ENCODE measurements at places on chromosomes 1 and 21.

- DNase-seq, result no peak
Measured at GRCh38 chr1:26022404-26022779, 817 bp downstream of the EXTL1 start.

DNA sequence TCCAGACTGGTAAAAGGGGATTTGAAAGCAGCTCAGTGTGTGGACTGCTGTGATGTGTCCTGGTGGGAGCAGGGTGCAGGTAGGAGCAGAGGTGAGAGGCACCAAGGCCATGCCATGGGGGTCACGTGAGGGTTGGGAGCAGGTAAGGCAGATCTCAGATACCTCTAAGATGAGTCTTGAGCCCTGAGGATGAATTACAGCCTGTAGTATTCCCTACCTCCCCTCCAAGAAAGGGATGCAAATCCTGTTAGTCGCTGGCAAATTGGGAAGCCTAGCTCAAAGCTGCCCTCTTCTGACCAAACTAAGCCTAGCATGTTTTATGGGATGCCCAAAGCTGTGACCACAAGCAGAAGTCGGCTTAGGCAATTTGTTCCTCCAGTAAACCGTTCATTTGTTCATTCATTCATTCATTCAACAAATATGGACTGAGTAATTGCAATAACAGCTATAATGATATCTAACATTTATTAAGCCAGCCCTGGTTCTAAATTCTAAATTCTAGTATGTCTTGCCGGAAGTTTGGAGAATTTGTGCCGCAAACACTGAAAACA is 3.9 kb upstream of the NUAK2 start:
- DNase-seq, result peak; percentile 70

DNA sequence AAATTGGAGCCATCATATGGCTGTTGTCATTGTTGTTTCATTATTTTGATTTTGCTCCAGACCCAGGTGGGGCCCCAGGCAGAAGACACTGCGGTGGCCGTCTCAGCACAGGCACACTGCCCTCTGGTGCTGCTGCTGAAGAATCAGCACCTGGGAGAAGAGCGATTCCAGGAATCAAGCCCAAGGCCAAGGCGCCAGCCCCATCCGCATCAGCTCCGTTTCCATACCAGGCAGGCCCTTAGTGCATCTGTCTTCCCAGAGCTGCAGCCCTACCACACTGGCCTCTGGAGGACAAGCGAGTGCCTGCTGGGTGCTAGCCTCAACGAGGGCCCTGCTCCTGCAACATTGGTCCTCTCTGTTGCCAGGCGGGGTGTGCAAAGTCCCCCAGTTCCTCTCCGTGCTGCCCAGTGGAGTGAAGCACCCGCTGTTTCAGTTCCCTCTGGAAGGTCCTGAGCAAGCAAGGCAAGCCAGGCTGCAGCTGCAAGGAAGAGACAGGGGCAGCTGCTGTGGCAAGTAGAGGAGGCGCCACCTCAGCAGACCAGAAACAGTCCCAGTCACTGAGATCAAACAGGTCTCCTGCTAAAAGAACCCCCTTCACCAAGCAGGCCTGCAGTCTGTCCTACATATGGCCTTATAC is 5.2 kb downstream of the GRIK3 start:
- no peak for DNase-seq

DNA sequence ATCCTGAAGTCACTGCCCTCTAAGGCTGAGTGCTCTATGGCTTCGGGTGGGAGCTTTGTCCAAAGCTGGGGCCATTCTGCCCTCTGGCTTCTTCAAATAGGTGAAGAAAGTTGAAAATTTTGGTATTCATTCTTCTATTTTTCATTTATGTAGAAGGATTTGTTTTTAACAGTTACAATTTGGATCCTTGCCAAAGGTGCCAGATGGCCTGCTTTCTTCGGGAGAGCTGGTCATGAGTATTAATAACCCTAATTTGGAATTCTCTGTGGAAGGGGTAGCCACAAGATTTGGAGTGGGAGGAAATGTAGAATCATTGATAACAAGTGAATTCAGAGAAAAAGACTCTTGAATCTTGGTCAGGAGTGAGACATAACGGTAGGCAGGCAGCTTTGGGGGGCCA is 370.4 kb upstream of the ST6GALNAC5 start:
- no peak for DNase-seq

DNA sequence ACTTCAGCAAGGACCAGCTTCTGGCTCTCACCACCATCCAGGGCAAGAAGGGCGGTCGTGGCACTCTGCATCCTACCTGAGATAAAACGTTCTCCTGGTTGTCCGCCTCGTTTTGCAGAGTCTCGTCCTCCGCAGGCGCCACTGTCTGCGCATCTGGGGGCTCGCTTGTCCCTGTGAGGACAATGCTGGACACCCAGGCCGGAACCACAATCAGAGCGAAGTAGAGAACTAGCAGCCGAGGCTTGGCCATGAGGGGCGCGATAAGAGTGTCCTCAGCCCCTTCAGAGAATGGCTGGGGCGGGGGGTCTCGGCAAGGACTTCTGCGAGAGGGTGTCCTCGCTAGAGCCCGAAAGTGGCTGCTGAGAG is 505 bp downstream of the OLFML2B start:
- no peak for DNase-seq

- peak; percentile 4 for DNase-seq
Measured at GRCh38 chr1:197521118-197521739, 253.2 kb downstream of the CRB1 start.

GRCh38 chr21:18252256-18252655 is 7.6 kb downstream of the CHODL start:
- DNase-seq, result no peak

GRCh38 chr1:200776949-200777348 is 38.3 kb downstream of the CAMSAP2 start:
- no peak for DNase-seq

- DNase-seq, result no peak
Measured at GRCh38 chr1:52603630-52604029, 1.5 kb downstream of the GPX7 start.

GRCh38 chr21:45894906-45895777 is 86.4 kb upstream of the COL6A1 start:
- DNase-seq, result no peak

DNA sequence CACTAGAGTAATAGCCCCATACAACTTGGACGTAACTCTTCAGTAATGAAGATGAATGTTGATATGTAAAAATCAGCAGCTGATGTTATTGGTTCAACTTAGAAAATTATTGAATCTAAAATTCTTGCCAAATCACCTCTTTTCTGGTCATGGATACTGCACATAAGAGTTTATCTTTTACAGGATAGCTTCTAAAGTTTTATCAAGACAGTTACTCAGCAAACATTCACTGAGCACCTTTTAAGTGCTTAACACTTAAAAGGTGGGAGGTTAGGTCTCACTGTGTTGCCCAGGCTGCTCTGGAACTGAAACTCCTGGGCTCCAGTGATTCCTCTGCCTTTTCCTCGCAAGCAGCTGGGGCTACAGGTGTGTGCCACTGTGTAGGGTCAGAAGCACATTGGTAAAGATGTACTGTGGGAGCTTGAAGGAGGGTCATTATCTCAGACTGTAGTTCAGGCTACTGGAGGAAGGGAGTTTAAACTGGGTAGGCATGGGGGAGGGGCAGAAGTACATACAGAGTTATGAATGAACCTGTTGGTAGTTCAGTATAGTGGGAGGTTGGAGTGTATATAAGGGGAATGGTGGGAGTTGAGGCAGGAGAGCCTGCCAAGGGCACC is 2.0 kb downstream of the MPZL1 start:
- DNase-seq, result no peak

- DNase-seq, result peak; percentile 10
Measured at GRCh38 chr1:184152434-184152898, 100.9 kb downstream of the TSEN15 start.

- no peak for DNase-seq
Measured at GRCh38 chr1:206012086-206012859, 9.1 kb upstream of the RAB7B start.

- DNase-seq, result no peak
Measured at GRCh38 chr1:212958175-212958574, 7.8 kb downstream of the VASH2 start.

DNA sequence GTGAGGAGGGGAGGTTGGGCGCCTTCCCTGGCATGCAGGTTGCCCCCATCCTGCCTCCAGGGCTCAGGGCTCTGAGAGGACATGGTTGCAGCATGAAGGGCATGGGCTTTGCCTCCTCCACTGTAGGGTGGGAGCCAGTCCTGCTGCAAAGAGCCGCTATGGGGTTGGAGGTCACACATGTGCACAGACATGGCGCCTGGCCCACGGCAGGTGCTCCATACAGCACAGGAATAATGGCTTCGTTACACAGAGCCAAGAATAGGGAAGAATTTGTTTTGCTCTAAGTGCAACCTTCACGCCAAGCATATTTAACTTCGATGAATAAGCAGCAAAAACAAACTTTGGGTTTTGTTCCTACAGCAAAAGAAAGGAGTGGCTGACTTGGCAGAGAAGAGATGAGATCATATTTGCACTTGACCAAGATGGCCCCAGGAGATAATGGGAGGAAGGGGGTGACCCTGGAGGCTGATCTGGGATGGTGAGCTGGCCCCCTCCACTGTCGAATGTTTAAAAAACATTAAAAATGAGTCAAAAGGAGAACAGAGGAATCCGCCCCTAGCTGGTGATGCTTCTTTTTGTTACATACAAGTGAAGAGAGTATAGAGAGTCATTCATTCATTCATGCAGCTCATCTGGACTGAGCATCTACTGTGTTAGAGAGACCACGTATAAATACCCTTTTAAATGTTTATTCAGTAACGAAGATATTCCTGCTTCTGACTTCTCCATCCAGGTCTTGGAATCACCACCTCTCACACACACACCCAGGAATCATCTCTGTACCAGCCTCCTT is 12.4 kb upstream of the C2CD2 start:
- no peak for DNase-seq

- no peak for DNase-seq
Measured at GRCh38 chr1:97524211-97524610, 396.6 kb downstream of the DPYD start.

DNA sequence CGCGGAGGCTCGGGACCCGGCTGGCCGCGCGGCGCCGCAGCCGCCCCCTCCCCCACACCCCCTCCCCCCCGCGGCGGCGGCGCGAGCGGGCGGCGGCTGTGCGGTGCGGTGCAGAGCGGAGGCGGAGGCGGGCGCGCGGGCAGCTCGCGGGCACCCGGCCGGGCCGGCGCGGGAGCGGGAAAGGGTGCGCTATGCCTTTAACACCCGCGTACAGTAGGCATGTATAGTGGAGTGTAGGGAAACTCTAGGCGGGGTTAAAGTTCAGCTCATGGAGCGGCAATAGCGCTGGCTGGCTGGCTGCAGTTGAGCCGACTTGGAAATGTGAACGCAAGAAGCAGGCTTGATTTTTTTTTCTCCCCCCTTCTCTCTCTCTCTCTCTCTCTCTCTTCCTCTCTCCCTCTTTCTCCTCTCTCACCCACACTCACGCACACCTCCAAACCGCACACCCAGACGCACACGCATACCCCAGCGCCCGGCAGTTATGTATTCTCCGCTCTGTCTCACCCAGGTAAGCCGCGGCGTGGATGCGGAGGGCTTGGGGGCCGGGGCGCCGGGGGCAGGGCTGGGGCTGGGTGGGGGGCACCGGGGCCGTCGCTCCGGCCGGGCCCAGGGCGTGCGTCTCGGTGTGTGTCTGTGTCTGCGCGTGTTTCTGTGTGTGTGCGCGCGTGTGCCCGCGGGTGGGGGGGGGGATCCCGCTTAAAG is at the start of gene NFIA:
TSS of gene NFIA (plus strand) at position 251 of the 702 bp plus-strand sequence.
- peak; percentile 74 for DNase-seq

DNA sequence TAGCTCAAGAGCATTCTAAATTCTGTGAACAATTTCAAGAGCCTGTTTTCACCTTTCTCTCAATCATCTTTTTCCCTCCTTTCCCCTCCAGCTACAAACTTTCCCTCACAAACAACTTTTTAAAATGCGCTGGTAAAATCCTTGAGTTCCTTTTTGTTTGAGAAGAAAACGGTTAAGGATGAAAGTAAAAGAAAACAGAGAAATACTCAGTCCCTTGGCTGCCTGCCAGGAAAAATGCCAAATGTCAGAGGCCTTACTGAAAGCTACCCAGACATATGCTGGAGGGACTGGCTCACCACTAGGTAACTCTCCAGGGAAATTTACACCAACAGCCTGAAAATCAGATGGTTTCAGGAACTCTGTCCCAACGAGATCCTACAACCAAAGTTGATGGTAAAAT is 11.0 kb upstream of the SERBP1 start:
- peak; percentile 55 for DNase-seq

DNA sequence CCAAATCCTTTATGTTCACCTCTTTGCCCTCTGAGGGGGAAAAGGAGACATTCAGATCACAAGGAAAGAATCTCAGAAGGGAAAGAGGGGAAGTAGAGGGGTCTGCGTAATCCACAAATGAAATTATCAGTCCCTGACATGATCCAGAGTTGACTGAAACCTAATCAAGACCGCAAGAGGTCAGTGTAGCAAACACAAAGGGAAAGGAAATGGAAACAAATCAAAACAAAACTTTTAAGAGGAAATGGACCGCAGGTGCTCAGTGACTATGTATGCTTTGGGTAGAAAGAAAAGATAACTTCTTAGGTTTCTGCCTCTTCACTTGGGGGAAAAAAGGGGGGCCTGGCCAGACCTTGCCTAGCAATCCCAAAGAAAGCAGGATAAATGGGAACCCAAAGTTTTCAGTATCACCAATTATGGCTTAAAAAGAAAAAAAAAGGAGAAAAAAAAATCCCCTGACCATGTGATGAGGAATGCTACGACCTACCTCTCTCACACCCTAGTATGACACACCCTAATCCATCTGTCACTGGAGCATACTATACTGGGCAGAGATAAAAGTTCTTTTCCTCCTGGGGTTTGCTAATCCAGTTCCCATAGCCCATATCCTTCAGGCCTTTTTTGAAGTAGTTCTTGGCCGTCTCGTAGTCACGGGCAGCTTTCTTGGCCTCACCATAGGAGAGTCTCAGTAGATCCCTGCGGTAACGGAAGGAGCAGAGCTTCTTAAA is 16.9 kb downstream of the CHRNB2 start:
- no peak for DNase-seq

DNA sequence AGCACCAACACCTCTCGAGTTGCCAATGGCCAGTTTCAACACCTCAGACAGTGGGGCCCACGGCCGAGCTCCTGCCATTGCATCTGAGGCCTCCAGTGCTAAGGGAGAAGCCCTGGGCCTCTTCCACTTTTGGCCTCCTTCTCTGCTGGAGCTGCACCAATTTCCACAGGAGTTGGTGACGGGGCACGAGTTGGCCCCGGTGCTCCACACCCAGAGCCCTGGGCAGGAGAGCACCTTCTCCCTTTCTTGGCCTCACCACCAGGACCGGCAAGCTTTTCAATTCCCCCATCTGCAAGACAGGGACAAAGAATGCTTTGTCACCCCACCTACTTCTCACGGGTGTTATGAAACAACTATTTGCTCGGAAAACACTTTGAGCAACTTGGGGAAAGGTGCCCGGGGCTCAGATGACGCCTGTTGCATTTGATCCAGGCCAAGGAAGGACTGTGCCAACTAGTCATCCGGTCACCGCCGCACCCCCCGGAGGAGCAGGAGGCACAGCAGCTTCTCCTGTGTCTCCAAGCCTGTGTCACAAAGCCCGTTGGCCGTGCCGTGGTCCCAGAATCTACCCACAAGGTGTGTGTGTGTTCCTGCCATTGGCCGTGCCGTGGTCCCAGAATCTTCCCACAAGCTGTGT is 55.2 kb downstream of the TOMM20 start:
- peak; percentile 90 for DNase-seq

GRCh38 chr21:35324372-35325220 is 275.5 kb upstream of the RUNX1 start:
- DNase-seq, result peak; percentile 93

- DNase-seq, result peak; percentile 89
Measured at GRCh38 chr1:75099581-75099980, 34.6 kb upstream of the LHX8 start.
